ENCODE measurements at places on chromosomes 3 and 15.

- no peak for DNase-seq
Observed at GRCh38 chr15:88894819-88895767, at the start of gene HAPLN3. Gene HAPLN3, minus strand, starts transcription at chr15:88895544. Its CDS starts 8,246 bp downstream, at chr15:88887298.

DNA sequence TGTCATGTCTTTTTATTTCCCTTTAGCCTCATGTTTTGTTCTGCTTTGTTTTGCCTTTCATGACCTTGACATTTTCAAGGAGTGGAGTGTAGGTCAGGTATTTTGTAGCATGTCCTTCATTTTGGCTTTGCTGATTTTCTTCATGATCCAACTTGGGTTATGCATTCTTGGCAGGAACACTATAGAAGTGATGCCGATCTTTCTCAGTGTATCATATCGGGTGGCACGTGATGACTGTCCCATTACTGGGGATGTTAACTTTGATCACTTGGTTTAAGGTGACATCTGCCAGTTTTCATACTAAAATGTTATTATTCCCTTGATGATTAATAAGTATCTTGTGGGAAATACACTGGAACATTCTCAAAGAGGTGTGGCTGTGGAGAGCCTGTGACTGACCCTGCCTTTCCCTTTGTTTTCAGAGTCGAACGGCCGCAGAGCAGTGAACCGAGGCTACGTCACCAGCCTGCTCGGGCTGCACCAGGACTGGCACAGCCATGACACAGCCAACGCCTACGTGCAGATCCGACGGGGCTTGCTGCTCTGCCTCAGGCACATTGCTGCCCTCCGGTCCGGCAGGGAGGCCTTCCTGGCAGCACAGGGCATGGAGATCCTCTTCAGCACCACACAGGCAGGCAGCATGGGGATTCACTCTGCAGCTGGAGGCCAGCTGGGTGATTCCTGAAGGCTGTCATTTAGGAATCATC, 167.7 kb downstream of the AGBL1 start:
- DNase-seq, result no peak

- DNase-seq, result no peak
Observed at GRCh38 chr3:72224804-72225509, 440.0 kb upstream of the PROK2 start.

GRCh38 chr15:101127506-101128076, 124.3 kb downstream of the CHSY1 start:
- DNase-seq, result no peak

DNA sequence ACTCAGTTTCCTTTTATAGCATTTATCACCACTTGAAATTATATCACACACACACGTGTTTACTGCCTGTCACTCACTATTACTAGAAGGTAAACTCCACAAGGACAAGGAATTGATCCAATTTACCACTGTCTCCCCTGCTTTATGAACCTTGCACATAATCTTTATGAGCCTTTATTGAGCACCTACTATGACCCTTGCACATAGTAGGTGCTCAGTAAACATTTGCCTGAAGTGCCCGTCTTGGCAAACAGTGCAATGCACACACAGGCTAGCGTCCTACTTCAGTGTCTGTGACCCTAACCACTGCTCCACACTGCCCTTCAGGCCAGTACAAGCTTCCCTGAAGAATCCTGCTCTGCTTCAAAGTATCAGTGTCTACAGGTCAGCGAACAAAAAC, 237.7 kb upstream of the TMC3 start:
- DNase-seq, result no peak

DNA sequence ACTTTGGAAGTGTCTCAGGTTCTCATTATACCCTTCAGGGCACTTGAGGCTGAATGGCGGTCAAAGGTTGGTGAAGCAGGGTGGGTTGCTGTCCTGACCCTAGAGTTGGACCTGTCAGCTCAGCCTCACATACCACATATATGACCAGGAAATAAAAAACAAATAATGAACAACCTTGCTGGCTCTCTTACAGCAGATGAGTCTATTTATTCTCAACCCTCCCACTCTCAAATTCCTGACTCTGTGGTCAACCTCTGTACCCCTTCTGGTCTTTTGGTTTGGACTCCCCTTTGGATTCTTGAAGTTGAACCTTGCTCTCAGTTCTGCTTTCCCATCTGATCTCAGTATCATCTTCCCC, 16.9 kb downstream of the PPP2R3A start:
- no peak for DNase-seq

- no peak for DNase-seq
Observed at GRCh38 chr15:68275165-68275746, 2.3 kb upstream of the FEM1B start.

DNA sequence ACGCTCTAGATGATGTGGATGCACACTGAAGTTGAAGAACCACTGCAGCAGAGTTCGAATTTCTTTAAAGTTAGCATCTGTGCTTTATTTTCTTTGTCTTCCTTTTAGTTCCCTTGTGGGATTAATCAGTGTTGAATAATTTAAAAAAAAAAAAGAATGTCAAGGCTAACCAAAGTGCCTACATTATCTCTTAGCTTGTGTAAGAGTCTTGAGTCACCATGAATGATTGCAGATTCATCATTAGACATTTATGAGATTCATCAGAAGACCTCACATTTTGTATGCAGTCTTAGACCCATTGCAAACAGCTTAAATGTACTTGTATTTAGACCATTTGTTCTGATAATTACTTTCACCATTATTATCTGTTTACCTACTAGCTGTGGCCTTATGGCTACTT, 182.2 kb downstream of the FNDC3B start:
- DNase-seq, result no peak

- DNase-seq, result peak; percentile 83
Observed at GRCh38 chr3:170524073-170524472, 61.8 kb downstream of the SLC7A14 start.

- no peak for DNase-seq
Observed at GRCh38 chr15:75059607-75060006, 36.2 kb downstream of the PPCDC start.

- DNase-seq, result no peak
Observed at GRCh38 chr3:111923806-111924205, 55.0 kb upstream of the ABHD10 start.

DNA sequence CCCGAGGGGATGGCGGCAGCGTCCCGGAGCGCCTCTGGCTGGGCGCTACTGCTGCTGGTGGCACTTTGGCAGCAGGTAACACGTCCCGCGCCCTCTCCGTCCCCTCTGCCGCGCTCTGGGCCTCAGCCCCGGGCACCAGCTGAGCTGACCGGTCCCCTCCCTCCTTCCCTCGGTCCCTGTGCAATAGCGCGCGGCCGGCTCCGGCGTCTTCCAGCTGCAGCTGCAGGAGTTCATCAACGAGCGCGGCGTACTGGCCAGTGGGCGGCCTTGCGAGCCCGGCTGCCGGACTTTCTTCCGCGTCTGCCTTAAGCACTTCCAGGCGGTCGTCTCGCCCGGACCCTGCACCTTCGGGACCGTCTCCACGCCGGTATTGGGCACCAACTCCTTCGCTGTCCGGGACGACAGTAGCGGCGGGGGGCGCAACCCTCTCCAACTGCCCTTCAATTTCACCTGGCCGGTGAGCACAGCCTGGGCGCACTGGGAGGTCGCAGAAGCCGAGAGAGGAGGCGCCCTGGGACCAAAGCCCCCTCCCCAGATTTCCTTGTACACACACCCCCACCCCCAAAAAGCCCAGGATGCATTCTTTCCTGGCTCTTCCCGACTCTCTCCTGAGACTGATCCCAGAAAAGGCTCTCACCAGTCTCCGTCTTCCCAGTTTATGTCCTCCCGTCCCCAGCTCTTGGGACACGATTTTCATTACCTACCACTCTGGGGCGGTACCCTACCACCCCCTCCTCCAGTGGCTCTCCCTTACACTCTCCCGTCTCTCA, 705 bp downstream of the DLL4 start:
- no peak for DNase-seq

- no peak for DNase-seq
Observed at GRCh38 chr3:192186498-192186897, 540.8 kb downstream of the FGF12 start.

DNA sequence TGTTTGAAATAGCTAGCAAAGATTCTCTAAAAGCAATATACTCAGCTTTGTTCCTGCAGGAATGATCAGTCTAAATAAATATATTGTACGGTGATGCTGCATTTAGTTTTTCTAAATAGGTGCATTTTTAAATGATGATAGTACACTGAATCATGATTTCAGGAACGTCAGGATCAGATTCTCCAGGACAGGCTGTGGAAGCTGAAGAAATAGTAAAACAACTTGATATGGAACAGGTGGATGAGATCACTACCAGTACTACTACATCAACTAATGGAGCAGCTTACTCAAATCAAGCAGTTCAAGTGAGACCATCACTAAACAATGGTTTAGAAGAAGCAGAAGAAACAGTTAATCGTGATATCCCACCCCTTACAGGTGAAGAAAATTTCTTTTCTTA, 46.3 kb upstream of the EIF3J start:
- DNase-seq, result no peak

DNA sequence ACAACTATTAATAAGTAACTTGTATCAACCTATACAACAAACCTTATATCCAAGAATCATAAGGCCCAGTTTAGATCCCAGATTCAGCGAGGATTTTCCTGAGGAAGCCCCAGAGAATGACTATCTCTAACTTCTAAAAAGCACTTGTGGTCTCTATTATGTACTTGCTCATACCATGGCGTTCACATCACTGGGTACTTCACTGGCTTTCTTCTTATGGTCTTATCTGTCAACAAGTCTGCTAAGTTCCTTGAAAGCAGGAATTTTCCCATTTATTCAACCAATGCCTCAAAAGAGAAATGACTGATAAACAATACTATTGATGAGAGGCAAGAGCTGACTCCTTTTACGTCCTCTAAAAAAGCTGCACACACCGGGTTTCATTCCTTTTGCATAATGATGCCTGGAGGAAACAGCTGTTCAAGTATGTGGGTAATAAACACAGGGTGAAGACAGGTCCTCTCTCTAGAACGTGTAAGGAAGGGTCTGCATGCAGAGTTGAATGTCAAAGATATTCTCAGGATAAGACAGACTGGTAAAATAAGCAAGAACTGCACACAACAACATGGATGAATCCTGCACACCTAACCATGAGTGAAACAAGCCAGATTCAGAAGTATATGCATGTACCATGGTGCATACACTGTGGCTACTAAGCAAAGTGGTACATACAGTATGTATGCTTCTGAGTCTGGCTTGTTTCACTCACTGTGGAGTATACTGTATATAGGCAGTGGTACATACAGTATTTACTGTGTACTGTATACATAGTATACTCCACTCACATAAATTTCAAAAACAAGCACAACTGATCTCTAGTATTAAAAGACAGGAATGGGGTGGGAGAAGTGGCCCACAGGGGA, 408.7 kb downstream of the SHQ1 start:
- DNase-seq, result no peak

GRCh38 chr3:117518364-117518763, 808.8 kb downstream of the TUSC7 start:
- no peak for DNase-seq

DNA sequence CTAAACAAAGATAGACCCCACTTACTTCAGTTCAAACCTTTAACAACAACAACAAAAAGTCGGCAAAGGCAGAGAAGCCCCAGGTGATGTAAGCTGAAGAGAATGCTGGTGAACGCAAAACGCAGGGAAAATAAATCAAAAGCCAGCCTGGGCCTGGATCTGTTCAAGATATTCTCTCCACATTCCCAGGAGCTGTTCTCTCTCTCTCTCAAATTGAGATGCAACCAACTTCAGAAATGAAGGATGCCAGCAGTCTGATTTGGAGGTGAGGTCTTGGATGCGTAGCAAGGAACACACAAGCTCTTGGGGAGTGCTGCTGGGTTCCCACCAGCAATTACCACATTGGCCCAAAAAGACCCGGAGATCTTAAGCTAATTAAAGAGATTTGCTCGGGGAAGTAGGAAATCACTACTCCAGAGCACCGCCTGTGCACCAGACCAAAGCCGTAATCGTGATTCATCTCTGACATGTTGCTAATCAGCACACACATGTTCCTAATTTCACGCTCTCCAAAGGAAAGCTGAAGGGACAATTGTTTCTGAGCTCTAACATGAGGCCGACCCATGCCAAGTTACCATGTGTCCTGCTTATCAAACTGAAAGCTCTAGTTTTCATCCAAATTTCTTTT, 37.1 kb downstream of the IL17RD start:
- no peak for DNase-seq

DNA sequence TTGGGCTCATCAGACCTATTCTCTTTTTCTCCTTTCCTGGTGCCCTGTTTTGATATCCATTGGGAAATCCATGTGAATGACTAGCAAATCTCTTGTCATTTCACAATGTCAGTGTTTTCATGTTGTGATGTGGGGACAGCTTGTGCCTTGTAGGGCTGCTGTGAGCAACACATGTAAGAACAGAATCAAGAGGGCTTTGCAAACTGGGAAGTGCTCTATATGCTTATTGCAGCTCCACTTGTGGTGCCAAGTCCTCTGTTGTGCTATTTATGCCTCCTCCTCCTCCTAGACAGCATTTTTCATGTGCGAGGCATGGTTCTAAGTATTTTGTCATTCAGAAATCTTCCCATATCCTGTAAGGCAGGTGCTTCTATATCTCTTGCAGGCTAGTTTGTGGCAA, 56.4 kb downstream of the ZNF621 start:
- DNase-seq, result no peak

DNA sequence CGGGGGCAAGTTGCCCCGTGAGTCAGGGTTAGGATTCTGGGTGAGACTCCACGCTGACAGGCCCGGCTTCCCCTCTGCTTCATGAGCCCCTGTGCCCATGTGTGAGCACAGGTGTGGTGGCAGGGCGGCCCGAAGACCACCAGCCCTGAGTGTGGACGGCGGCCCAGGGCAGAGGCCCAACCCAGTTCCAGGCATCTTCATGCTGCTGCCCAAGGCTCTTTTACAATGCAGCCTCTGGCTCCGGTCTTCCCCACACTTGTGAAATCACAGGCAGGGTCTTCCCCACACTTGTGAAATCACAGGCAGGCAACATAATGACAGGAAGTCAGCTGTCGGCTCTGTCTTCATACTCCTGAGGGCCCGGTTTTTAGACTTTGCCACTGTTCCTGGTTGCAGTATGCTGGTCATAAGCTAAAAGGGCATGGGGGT, 78.8 kb downstream of the AAGAB start:
- no peak for DNase-seq

GRCh38 chr3:196541684-196542445, 26.5 kb downstream of the WDR53 start:
- no peak for DNase-seq

GRCh38 chr15:42955518-42955917, 34.9 kb upstream of the TTBK2 start:
- no peak for DNase-seq

GRCh38 chr15:57045741-57046382, 127.4 kb downstream of the TCF12 start:
- no peak for DNase-seq

- DNase-seq, result no peak
Observed at GRCh38 chr15:46297766-46298165, 662.9 kb downstream of the SQOR start.

DNA sequence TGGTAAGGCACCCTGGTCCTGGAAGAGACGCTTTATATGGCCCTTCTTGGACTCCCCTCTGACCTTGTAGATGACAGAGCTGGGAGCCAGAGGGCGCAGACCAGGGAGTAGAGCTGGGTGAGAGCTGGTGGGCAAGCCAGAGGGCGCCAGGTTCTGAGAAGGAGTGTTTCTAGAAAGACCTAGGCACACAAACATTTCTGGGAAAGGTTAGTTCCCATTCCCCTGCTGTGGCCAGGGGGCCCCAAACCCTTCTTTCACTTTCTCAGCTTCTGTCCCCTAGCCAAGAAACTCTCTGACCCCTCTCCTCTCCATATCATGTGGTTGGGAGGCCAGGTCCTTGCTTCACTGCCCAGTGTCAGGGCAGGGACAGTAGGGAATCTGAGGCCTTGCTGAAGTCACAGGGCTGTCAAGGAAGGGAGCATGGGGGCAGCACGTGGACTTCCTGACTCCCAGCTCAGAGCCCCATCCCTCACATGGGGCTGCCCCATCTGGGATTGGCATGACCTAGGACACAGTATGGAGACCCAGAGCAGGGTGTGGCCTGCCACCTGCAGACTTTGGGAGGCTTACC, 3.6 kb downstream of the HEMK1 start:
- DNase-seq, result no peak

GRCh38 chr15:52649686-52650085, 29.5 kb downstream of the ATOSA start:
- no peak for DNase-seq

Measured in NCI-H1694 treated with DMSO at 0.1 percent for 48 hours (cell line).